ENCODE measurements at places on chromosomes 7 and 10. TPM values are rescaled to one million over a fixed set of nuclear protein-coding genes. Genes with fewer than 3 reads are reported as not detected.

The ERVW-1 gene
- not detected for total RNA-seq

The PGAM2 gene
- not detected for total RNA-seq

The TRIP6 gene
- total RNA-seq = 92.8 TPM

The NPTX2 gene
- 3.4 TPM for total RNA-seq

The SUGCT gene
- 1.4 TPM for total RNA-seq
